ENCODE measurements at places on chromosomes 7 and 10. TPM values are rescaled to one million over a fixed set of nuclear protein-coding genes. Genes with fewer than 3 reads are reported as not detected.

GRCh38 chr10:24091256-24091655 lies 117.7 kb upstream of the KIAA1217 start:
- no peak for DNase-seq

DNA sequence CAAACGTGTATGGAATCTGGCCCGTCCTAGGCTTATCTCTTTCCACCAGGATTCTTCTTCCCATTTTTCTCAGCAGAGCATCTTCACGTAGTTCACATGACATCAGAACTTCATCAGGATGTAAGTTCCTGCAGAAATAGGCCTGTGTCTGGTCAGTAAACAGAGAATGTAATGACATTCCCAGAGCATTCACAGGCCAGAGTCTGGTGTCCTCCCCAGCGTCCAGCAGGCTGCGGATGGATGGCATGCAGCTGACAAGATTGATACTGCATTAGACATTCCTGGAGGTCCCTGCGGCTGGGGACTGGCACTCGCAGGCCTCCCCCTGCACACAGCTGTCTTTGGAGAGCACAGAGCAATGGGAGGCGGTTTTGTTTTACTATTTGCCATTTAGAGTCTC lies 28.7 kb downstream of the MGMT start:
- no peak for DNase-seq

GRCh38 chr7:137480401-137480800 lies 136.9 kb upstream of the PTN start:
- no peak for DNase-seq

DNA sequence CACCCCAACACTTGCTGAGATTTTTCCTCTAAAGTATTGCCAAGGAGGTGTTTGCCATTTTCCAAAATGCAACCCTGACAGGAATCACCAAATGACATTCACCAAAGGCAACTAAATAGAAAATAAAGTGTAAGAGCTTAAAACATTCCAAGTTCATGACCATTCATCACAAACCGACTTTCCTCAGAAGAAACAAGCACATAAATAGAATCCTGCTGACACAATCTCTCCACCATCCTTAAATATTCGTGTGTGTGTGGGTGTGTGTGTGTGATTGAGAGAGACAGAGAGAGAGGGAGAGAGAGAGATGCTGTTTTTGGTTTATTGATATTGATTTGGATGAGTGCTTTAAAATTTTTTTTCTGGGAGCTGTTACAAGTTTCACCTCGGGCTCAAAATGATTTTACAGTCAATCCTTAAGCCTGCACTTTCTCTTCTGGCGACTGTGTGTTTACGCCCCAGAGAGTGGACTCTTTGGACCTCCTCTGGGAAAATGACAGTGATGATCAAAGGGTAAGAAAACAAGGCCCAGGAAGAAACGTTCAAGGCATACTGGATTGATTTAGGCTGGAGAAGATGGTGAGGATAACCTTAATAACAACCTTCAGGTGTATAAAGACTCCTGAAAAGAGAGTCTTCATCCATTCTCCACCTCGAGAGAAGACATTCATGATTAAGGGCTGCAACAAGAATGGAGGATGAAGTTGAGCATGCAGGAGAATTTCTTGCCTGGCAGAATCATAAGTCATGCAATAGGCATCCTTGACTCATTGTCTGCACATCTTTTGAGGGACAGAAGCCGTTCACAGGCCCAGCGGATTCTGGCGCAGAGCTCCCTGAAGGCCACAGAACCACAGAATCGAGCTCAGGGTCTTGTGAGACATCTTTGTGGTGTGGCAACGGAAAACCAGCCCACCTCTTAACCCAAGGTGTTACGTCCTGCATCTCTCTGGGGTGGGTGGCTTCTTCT lies 104.4 kb upstream of the FGFR2 start:
- no peak for DNase-seq

DNA sequence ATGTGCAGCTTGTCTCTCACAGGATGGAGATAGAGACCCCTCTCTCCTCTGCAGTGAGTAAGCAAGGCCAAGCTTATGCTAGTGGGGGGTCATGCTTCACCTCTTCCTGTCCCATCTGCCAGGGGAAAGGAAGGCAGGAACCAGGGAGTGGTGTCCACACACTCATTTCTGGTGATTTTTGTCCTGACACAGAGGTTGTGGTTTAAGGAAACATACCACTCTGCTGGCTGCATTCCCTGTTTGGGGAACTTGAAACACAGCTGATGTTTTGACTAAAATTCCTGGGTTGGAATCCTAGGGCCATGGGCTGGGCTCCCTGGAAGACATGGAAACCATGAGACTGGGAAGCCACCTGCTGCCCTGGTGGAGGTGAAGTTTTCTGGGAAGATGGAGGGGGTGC lies 21.4 kb downstream of the C10orf120 start:
- no peak for DNase-seq

DNA sequence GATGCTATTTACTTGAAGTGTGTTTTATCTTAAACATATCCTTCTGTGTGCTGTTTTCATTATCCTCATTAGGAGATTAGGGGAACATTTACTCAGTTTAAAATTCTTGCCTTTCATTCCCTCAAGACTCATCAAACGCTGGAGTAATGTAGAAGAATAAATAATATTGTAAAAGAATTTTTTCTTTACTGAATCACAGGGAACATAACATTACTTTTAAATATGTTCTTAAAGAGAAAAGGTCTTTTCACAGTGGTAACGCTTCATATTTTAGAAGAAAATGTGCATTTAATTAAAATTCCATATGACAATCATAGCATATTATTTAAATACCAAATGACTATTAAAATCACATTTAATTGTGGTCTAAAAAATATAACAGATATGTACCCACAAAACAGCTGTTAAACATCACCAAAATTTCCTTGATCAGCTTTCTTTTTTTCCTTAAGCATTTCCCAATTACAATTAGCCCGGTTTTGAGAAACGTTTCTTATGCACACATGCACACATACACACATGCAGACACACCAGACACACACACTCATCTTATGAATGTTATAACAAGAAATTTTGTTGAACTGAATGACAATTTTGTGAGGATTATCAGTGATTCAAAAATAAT lies 102.0 kb upstream of the GLI3 start:
- no peak for DNase-seq

- no peak for DNase-seq
Measured at GRCh38 chr7:143259765-143260164, 3.5 kb upstream of the GSTK1 start.

DNA sequence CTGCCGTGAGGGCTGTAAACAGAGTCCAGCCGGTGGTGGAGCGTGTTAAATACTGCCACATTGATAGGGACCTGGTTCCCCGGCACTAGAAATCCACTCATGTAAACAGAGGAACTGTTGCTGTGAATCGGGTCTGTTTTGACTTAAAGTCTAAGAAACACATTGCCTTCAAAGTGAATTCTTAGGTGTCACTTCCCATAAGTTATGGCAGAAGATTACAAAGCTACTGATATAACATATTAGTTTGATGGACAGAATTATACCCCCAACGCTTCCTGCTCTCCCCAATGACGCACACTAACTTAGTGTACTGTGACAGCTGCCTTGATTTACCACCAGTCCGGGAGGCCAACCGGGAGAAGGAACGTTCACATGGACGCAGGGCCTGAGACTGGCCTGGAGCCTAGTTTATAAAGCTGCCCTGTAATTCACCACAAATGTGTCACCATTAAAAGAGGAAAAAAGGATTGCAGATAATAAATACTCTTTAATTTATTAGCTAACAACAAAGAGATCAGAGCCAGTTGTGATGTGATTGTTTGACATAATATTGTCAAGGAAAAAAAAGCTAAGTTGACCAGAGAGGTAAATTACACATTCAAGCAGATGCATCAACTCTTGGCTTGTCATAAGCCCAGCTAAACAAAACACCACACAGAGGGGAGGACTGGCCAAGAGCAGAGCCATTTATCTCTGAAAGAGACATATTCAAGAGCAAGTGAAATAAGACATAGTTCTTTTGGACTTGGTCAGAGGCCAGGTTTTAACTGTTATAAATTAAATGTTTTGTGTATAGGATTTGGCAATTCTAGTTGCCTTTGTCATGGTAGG lies 820.6 kb downstream of the LRMDA start:
- peak; percentile 60 for DNase-seq

DNA sequence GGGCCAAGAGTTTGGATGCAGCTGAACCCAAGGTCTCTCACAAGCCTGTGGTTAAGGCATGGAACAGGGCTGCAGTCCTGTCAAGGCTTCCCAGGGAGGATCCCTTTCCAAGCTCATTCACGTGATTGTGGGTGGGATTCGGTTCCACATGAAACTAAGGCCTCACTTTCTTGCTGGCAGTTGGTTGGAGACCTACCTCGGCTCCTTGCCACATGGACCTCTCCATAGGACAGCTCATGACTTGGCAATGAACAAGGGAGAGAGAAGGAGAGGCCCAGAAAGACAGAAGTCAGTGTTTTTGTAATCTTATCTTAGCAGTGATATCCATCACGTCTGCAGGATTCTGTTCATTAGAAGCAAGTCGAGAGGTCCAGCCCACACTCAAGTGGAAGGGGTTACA lies 583.8 kb downstream of the LRMDA start:
- DNase-seq: no peak

DNA sequence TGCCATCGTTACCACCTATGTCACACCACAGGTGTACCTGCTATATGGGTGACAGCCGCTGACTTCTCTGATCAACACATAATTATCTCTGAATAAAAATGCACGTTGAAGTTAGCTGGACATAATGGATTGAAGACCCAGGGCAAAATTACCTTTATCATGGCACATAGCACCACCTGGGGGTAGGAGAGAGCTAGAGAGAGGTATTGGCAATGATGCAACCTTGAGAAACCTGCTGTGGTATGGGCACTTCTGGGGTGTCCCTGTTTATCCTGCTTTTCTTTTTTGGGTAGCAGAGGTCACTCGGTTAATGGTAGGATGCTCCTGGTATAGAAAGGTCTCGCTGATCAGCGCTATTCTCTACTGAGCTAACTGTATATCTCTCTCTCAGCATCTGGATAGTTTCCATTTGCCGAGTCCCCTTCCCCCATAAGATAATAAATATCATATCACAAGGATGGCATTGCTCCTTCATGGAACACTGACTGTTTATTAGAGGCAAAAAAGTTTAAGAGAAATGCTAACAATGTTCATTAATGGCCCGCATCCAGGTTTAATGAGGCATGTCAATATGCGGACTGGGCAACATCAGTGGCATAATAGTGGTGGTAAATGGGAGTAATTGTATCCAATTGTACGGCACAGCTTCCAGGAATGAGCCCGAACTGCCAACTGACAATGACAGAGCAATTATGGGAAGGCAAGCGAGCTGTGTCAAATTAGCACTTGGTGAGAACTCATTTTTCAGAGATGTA lies 323.1 kb downstream of the TFEC start:
- DNase-seq: peak; percentile 8

DNA sequence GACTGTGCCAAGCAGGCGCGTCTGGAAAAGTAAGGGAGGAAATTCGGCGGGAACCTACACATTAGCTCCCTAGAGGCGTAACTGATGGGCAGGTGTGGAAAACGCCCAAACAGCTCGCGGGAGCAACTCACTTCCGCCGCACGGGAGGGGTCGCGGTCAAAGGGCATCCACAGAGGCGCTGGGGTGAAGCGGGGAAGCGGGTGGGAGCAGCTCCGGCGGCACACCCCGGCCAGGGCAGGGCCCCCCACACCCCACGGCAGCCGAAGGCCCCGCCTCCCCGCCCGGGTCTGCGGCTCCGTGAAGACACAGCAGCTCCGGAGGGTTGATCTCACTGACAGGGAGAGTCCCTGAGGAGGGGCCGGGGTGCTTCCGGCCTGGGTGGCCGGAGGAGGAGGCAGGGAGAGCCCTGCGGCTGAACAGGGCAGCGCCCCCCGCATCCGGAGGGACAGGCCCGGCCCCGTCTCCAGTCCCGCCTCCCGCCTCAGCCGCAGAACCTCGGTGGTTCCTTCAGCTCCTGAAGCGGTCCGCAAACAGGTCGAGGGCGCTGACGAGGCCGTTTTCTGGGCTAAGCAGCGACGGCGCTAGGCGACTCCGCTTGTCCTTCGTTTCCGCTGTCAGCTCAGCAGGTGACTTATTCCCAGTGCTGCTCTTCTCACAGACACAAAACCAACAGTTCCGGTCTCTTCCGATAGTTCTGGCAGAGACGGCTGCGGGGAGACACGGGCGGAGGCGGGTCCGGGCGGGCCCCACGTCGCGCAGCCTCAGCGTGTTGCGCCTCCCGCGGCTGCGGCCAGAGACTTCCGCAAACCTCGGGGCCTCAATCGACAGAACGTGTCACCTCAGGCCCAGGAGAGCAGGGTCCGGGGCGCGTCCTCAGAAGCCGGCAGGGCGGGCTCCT lies 276.1 kb downstream of the DNAJB6 start:
- no peak for DNase-seq

DNA sequence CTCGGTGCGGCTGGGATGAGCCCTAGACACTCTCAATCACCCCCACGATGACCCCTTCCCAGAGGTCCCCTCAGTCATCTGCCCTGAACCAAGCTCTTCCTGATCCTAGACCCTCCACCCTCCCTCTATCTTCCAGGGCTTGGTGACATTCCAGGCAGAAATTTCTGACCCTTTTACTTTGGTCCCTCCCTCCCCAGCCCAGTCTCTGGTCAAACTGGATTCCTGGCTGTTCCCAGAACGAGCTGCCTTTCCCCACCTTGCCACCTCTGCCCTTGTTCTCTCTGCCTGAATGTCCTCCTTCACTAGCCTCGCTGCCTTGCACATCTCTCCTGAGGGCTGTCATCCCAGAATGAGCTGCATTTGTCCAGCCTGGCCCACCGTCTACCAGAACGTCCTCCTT lies 1.3 kb upstream of the CLDN4 start:
- no peak for DNase-seq

GRCh38 chr7:129649128-129649690 lies 37.7 kb downstream of the NRF1 start:
- DNase-seq: no peak

- no peak for DNase-seq
Measured at GRCh38 chr7:18401757-18402156, 93.8 kb upstream of the HDAC9 start.

- peak; percentile 66 for DNase-seq
Measured at GRCh38 chr10:178208-178607, 43.0 kb downstream of the ZMYND11 start.

The NME8 gene
- total RNA-seq: not detected

The NACAD gene
- 4.3 TPM for total RNA-seq

The CNPY1 gene
- not detected for total RNA-seq

The LRRC61 gene
- 0.39 TPM for total RNA-seq

The SP8 gene
- 2.5 TPM for total RNA-seq

Measured in endothelial cell of umbilical vein (primary cell).